ENCODE measurements at places on chromosomes 6 and 20.

- peak; percentile 84 for DNase-seq
These were observed 590 bp downstream of the HIVEP2 start for GRCh38 chr6:142944124-142945048.

- no peak for DNase-seq
These were observed 423.8 kb upstream of the JARID2 start for GRCh38 chr6:14822012-14822553.

GRCh38 chr6:52143551-52143950, 42.6 kb upstream of the IL17A start:
- DNase-seq = no peak

DNA sequence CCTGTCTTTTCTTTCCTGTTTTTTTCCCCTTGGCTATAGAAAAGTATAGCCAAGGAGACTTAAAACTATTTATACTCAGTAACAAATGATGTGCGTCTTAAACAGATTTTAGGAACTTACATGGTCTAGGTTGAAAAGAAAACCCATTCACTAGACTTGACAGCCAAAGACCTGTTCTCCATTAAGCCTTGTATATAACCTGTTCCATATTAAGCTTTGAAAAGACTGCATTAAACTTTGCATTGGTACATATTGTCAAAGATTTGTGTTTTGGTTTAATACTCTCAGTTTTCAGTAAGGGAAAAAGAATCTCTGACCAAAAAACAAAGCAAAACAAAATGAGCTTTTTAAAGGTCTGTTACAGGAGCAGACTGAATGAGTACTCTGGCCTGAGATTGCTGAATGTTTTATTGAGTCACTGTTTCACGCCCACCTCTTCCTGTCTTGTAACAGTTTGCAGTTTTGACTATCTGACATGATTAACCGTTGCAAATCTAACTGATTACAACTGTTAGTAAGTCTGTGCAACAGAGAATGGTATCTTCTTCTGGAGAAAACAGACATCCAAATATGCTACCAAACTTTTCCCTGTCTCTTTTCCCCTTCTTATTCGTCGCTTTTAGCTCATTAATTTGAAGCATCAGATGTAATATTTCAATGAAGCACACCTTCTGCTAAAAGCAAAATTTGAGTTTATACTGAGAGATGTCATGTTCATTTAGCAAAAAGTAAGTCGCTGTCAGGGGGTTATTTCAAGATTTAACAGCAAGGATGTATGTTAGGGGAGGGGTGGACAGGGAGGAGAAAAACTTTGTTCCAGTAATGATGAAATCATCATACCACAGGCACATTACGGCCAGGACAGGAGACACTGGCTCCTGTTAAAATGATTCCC, 59.1 kb upstream of the SUPT3H start:
- DNase-seq = peak; percentile 33

DNA sequence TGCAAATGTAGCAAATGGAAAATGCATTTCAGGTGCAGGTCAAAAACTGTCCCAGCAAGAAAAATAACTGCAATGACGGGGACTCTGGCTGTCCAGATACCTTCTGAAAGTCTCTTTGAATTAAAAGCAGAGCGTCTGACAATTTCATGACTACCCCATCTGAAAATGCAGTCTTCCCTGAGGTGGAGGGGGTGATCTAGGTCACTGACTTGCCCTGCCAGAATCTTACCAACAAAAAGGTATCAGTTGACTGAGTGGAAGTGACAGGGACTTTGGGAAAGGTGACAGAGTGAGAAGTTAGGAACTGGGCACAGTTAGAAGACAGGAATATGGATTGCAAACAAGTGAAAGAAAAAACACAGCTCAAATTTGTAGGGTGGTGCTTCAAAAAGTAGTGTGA, 402.2 kb downstream of the DHX35 start:
- no peak for DNase-seq

DNA sequence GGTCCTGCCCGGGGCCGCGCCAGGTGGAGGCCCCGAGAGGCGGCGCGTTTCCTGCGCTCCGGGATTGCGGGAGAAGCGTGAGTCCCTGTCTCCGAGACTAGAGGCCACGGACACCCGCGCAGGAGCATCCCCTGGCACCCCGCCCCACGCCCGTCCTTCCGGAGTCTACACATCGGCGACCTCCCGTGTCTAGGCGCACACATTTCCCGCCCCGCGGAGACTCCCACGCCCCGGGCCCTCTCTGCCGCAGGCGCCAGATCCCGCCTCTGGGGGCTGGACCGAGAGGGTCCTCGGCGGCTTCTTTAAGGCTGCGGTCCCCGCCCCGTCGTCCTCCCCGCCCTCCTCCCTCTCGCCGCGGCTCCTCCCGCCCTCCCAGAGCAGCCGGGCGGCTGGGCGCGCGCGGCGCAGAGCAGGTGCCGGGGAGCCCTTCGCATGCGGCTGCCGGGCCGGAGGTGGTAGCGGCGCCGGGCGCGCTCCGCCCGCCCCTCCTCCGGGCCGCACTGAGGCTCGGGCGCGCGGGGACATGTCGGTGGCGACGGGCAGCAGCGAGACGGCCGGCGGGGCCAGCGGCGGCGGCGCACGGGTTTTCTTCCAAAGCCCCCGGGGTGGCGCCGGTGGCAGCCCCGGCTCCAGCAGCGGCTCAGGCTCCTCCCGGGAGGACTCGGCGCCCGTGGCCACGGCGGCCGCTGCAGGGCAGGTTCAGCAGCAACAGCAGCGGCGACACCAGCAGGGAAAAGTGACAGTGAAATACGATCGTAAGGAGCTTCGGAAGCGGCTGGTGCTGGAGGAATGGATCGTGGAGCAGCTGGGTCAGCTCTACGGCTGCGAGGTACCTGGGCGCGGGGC, at the start of gene PPP1R14C:
Gene PPP1R14C, plus strand, starts transcription at position 375 of the 846 bp plus-strand sequence. Its CDS starts 149 bp downstream, at position 524.
- peak; percentile 91 for DNase-seq

DNA sequence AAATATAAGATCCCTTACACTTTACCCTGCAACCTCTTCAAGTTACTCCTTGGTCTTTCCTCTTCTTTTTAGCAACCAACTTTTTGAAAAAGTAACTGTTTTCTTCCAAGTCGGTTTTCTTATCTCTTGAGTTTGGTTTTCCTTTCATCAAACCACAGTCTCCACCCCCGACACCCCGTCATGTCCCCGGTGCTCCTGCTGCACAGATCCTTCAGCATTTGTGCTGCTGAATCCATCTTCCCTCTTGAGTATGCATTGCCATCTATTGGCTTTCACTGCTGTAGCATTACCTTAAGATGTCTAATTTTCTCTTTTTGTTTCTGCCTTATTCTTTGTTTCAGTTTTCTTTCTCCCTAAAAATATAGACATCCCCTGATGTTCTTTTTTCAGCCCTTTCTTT, 11.9 kb upstream of the TNFRSF21 start:
- DNase-seq = no peak

DNA sequence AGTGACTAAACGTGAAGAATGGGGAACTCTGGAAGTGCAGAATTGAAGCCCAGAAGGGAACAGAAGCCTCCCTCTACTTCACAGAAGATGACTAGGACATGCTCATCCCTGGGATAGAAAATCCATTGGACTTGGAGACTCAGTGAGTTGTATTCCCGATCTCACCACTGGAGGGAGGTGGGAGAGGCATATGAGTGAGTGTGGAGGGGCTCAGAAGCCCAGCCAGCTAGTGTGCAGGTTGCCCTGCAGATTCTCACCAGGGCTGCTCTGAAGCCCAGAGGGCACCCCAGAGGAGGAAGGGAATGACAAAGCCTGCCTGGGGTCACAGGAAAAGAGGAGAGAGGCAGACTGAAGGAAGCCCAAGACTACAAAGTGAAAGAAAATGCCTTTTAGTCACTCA, 42.1 kb upstream of the HLA-E start:
- DNase-seq = no peak

- DNase-seq = no peak
These were observed 207.5 kb upstream of the OPRM1 start for GRCh38 chr6:153831350-153832078.

DNA sequence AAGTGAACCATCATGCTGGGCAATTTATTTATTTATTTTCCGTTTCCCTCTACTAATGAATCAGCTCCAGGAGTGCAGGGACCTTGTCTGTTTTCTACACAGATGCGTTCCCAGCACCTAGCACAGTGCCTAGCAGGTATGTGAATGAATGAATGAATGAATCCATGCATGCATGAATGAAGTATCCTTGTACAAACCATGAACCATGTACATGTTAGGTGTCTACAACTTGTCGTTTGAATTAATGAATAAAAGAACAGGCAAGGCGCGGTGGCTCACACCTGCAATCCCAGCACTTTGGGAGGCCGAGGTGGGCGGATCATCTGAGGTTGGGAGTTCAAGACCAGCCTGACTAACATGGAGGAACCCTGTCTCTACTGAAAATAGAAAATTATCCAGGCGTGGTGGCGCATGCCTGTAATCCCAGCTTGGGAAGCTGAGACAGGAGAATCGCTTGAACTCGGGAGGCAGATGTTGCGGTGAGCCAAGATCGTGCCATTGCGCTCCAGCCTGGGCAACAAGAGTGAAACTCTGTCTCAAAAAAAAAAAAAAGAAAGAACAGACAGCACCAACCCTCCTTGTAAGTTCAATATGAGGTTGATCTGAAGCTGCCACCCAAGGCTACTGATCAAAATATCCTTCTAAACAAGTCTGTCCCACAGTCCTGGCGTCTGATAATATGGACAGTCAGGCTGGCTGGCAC, 27.3 kb upstream of the SLC9A8 start:
- no peak for DNase-seq

GRCh38 chr6:127255286-127255685, 11.4 kb upstream of the RNF146 start:
- DNase-seq = no peak

- no peak for DNase-seq
These were observed 294.9 kb upstream of the MARCKS start for GRCh38 chr6:113562248-113562647.

DNA sequence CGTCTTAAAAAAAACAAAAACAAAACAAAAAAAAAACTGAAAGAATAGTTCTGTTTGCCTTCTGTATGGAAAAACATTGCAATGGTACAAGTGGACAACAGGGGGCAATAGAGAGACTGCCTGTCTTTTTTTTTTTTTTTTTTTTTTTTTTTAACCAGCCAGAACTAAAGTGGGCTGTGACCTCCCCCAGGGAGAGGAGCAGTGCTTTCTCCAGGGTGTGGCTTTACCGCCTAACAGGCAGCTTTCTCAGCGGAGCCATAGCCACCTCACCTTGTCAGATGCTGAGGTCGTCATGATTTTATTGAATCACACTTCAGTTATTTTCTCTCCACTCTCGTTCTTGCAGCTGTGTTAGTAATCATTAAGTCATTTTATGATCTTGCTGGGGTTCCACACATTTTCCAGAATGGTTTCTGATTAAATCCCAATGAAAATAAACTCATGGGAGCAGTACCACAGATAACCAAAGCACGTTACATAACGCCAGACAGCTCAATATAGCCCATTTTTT, 78.4 kb downstream of the GMPR start:
- DNase-seq = no peak
